OCI-M1 (cell line): ENCODE measurements at places on chromosomes 2 and 18.
A peak's percentile ranks its signal among the peaks of the same experiment; 100 is the strongest.

DNA sequence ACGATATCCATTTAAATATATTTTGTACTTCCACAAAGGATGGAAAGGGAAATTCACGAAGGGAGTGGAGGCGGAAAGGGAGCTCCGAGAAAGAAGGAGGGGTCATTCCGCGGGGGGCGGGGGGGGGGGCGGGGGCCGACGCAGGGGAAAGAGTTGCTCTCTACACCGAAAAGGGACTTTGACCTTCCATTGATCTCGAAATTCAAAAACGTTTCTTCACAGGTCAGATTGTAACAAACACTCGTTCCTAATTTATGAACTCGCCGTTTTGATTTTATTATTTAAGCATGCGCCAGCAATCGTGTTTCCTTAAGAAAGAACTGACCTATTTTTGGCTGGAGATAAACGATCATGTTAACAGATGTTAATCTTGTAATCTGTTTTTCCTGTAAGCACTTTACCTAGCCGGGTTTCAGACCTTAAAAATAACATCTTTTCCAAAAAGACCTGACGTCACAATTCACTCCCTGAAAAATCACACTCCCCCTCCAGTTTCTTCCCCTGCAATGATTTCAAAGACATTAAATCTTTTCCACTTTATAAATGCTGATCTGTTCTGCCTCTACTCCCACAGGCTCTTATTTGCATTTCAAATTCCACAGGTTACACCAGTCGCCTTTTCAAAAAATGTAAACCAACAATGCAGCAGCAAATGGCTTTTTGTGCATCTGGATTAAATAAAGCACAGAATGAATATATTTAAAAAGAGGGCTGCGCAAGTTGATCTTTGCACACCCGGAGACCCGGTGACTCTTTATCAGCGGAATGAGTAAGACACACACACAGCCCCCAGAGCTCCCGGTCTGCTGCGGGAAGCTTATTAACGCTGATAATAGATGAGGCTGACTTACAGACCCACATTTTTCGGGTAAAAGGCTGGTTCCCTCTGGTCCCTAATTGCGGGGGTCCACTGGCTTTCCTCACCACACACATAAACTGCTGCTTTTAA, 1.6 kb downstream of the ZNF516 start:
- peak; percentile 82 for DNase-seq

GRCh38 chr2:236517251-236518031, 52.2 kb upstream of the ACKR3 start:
- DNase-seq: no peak

DNA sequence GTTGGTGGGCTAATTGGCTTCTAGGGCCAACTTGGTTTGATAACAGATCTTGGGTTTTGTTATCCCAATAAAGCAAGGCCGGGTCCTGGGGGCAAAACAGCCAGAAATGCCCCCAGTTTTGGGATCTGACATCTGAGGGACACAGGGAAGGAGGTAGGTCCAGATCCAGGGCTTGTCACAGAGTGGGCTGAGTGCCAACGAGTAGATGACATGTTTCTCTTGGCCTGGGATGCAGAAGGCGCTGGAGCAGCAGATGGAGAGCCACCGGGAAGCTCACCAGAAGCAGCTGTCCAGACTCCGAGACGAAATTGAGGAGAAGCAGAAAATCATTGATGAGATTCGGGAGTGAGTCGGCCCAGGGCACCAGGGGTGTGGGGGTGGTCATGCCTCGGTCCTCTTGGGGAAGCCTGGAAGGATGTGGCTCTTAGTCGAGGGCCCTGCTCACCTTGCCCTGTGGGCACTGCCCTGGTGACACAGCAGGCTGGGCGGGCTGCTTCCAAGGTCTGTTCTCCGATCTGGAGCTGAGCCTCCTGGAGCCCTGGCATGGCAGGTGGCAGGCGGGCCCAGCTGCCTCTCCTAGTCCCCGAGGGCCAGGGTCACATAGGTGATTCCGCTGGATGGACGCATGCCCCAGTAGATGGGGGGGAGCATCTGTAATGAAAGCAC, 40.2 kb upstream of the LYPD6B start:
- DNase-seq: no peak

DNA sequence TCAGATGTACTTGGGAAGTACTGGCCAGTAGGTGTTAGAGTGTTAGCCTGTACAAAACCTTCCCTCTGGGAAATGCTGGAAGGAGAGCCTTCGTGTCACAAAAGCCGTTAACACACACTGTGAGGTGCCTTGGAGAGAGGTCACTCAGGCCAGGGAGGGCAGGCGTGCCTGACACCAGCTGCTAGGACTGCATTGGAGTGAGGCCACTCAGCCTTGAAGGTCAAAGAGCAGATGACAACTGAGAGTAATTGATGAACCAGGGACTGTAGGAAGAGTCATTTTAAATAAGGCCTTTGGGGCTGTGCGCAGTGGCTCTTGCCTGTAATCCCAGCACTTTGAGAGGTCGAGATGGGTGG, 45.4 kb downstream of the ASAP2 start:
- DNase-seq: no peak

DNA sequence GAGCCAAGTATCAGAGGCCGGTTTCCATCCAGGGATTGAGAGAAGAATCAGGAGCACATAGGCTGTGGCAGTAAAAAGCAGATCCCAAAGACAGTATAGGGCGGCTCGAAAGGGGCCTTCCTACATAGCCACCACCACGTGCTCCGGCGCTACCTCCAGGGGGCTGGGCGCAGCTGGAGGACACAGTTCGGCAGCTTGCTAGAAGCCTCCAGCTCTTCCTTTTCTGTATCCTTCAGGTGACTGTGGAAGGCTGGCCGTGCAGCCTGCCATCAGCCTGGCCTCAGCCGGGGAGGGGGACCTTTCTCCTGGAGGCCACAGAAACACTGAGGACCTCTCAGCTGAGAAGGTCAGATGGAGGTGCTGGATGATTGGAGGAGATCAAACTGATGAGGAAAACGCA, 183.6 kb upstream of the GLI2 start:
- no peak for DNase-seq

GRCh38 chr2:181911830-181912229, 20.3 kb downstream of the ITPRID2 start:
- peak; percentile 11 for DNase-seq

DNA sequence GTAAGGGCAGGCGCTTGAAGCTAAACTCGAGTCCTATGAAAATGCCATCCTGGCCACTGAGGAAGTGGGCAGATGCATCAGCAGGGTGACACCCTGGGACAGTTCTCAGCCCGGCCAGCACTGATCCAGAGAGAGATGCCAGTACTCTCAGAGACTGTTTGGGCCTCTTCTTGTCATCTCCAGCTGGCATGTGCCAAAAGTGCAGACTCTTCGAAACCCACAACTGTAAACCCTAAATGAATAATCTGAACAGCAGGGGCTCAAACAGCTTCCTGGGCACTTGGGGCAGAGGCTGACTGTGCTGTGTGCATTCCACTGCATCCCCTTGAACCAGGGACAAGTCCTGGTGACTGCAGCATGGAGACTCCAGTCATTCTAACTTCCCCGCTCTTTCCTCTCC, 204.2 kb upstream of the SMAD2 start:
- no peak for DNase-seq

DNA sequence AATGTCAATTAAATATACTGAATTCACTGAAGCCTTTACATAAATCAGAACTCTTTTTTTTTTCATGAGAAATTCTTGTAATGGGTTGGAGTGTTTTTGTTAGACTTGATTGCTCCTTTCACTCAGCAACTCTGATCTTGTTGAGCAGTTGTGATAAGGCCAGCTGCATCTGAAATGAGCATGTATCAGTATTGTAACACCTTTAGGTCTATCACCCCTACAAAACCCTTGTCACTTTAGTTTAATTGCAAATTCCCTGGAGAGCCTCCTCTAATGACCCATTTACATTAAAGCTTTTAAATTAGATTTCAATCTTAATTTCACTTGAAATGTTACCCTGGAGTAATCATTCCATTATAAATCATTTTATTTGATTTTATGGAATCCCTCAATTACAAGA, 346.8 kb upstream of the TCF4 start:
- no peak for DNase-seq

DNA sequence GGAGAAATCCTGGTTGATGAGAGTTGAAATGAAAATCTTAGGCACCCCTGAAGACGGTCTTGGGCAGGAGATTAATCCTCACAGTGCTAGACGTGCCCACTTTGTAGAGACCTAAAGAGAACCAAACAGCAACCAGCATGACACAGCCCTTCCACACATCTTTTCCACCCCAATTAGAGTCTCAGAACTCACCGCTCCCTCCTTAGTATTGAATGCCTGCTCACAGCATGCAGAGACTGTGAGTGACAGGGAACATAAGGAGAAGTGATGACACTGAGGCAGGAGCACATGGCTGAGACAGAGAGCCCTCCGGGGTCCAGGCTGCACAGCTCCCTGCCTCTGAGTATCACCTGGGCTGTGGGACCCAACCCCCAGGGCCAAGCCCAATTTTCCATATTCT, 367.6 kb downstream of the EIPR1 start:
- DNase-seq: no peak

DNA sequence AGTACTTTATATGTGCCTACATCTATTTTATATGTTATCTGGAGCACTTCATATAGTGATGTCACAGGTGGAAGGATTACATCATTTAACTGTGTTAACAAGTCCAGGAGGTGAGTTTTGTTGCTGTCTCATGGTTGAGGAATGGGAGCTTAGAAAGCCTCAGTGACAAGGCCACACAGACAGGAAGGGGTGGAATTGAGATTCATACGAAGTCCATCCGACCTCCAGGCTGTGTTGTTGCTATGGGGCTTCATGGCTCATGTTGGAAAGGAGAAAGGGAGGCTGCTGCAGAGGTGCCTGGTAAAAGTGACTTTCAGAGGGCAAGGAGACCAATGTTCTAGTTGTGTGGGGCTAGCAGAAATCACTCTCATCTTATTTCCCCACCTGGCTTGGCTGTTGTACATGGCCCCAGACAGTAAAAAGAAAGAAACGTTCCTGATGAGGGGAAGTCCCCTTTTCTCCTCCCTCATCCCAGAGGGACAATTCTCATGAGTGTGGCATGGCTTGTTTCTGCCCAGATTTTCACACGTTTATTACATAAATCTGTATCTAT, 31.0 kb upstream of the GREB1 start:
- peak; percentile 70 for DNase-seq

DNA sequence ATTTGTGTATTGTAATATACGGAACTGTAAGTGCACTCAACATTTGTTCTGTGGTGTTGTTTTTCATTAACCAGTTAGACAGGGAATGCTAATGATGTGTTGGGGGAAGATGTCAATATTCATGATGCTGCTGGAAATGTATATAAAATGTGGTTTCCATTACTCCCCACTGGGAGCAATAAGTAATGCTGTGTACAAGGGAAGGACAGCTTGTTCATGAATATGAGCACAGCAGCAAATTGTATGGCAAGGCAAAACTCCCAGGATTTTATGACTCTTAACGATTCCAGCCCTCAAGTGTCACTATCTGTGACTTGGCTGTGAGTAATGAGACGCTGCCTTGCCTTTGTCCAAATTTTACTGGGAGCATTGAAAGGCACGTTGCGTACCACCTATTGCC, 312.4 kb upstream of the DDX18 start:
- DNase-seq: no peak

- DNase-seq: no peak
These were observed 62.2 kb downstream of the PTRHD1 start for GRCh38 chr2:24731040-24731439.

DNA sequence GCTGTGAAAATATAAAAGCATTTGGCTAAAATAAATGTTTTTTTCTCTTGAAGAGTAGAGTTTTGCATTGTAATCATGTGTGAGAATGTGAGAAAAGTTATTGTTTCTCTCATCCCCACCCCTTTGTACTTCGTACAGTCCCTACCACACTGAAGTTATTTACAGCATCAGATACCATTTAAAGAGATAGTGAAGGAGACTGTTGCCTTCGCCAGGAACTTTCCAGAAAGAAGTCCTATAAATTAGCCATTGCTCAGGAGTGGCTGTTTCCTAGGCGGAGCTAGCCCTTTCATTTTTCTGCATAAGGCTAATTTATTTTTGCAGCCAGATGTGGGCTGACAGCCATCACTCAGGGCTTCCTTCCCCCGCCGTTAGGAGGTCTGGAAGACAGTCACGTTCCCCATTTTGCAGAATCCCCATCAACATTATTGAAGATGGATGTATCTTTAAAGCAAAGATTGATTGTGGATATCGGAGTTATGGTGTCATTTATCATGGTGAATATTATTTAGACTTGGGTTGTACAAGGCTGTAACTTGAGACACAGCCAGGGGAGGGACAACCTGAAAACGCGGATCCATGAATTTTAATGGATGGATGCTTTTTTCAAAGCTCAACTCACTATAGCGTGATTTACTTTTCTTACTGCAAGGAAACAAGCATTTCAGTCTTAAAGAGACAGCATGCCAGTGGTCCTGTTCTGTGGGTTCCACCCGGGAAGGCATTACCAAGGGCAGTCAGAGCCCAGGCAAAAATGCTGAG, 17.1 kb downstream of the TSHZ1 start:
- DNase-seq: no peak

- no peak for DNase-seq
These were observed 480.9 kb downstream of the TSN start for GRCh38 chr2:122236152-122236874.

GRCh38 chr2:228777855-228778355, 493.2 kb downstream of the PID1 start:
- no peak for DNase-seq

DNA sequence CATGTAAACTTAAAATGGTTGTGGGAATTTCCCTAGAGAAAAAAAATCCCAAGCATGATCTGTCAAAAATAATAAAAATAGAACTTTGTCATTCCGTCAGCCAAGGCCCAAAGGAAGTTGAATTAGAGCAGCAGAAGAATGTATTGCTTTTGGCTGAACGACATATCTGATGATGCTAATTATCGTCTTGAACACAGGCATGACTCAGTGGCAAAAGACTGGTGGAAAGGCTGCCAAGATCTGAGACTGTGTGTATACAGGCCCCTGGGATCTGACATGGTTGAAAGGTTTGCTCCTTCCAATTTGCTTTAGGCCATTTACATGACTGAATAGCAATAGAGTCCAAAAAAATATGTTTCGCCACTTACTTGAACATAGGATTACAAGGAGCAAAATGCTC, 1057.1 kb upstream of the CRIM1 start:
- DNase-seq: no peak
